Type B pancreatic cell (in vitro differentiated cells): ENCODE measurements at places on chromosomes 3 and 15. TPM values are rescaled to one million over a fixed set of nuclear protein-coding genes. Genes with fewer than 3 reads are reported as not detected.

- peaks cover 41% of the 10 kb centered on the region for H3K27me3 ChIP-seq
- H3K4me3 ChIP-seq = no peak overlapping the region
- H3K4me1 ChIP-seq = peaks cover 41% of the 10 kb centered on the region
- H3K36me3 ChIP-seq = no peaks in the 10 kb centered on the region
- no peak for DNase-seq
Measured at GRCh38 chr3:14839236-14839635, 20.5 kb downstream of the FGD5 start.

AMT gene
- 12.5 and 21.6 TPM in 2 replicates for total RNA-seq

MORC1 gene
- total RNA-seq = not detected in 2 replicates

DNA sequence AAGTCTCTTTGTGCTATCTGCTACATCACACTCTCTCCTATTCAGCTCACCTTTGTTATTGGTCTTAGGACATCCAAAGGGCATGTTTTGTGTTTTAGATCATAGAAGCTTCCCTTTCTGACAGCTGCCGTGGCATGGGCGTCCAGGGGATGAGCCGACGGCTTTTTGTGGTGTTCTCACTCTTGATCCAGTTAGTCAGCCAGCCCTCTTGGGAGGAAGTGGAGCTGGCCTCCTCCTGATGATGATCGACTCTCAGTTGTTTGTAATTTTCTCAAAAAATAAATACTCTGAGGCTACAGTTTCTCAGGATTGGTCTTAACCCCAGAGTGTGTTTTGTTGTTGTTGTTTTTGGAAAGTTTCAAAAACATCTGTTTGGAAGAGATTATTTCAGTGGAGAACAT is 34.4 kb downstream of the BOC start:
- H3K36me3 ChIP-seq = peaks cover 37% of the 10 kb centered on the region
- no peak for DNase-seq
- H3K4me3 ChIP-seq = peak overlapping the region; percentile 65
- peaks cover 3% of the 10 kb centered on the region for H3K27me3 ChIP-seq
- H3K4me1 ChIP-seq = peaks cover 83% of the 10 kb centered on the region

- H3K4me3 ChIP-seq = peak overlapping the region; percentile 18
- no peaks in the 10 kb centered on the region for H3K36me3 ChIP-seq
- no peak overlapping the region for H3K27ac ChIP-seq
Measured at GRCh38 chr15:40301467-40302179, 6.1 kb downstream of the PLCB2 start.

GRCh38 chr3:30970183-30970582 is 75.7 kb upstream of the GADL1 start:
- peaks cover 5% of the 10 kb centered on the region for H3K4me1 ChIP-seq
- H3K27me3 ChIP-seq = no peaks in the 10 kb centered on the region
- H3K4me3 ChIP-seq = no peak overlapping the region

GRCh38 chr15:74955017-74955416 is 1.6 kb downstream of the RPP25 start:
- H3K4me1 ChIP-seq = peaks cover 18% of the 10 kb centered on the region
- peak overlapping the region; percentile 79 for H3K4me3 ChIP-seq
- no peak for DNase-seq
- H3K36me3 ChIP-seq = no peaks in the 10 kb centered on the region
- peaks cover 43% of the 10 kb centered on the region for H3K27me3 ChIP-seq

TRIM59 gene
- 13.8 and 28.1 TPM in 2 replicates for total RNA-seq

DNA sequence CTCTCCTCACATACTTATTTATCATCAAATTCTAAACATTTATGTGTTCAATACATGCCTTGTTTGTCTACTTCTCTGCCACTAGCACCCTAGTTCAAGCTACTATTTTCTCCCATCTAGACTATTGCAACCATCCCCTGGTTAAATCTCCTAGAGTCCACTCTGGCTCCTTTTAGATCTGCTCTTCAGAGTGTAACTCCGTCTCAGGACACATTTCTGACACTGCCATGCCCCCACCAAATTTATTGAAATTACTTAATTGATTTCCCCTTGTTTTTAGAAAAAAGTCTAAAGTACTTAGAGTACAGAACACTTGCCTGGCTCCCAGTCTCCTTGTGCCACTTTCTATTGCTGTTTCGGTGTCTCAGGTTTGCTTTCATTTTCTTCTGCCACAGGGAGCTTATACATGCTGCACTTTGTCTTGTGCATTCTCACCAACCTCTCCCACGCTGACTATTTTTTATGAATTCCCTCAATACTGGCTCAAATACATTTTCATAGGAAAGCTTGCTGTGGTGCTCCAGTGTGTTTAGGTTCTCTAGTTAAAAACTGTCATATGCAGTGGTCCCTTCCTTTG is 792.3 kb downstream of the DIPK2A start:
- no peaks in the 10 kb centered on the region for H3K27me3 ChIP-seq
- H3K36me3 ChIP-seq = no peaks in the 10 kb centered on the region
- H3K4me3 ChIP-seq = no peak overlapping the region
- no peak for DNase-seq
- H3K4me1 ChIP-seq = peaks cover 8% of the 10 kb centered on the region

DNA sequence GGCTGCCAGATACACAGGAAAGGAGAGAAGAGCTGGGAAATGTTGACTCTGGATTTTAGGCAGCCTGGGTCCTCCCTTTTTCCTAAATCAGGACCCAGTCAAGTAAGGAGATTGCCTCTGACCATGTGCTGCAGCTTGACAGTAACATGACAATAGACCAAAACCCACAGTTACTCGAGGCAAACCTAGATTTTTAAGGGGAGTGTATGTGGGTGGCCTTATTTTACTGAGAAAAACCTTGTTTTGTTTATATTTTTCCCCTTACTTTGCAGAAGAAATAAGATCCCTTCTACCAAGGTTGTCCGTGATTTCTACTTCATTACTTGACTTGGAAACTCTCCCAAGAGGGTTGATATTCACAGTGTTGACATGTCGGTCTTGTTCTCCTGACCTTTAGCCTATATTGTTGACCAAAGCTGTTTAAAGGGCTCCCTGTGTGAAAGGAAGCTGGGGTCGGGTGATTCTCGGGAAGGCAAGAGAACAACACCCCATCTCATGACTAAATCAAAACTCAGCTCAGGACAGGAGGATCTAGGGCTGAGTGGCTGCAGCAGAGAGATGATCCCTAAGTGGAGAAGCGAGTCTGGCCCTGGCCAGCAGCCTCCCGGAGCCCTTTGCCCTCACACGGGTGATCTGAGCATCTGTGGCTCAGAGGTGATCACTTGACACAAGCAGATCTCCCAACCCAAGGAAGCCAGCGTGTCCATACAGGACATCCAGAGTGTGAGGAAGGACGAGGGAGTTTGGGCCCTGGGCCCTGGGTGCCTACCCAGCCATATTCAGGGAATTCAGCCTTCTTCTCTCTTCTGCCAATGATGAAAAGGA is 31.0 kb upstream of the SLCO2A1 start:
- H3K27ac ChIP-seq = peak overlapping the region; percentile 43
- H3K36me3 ChIP-seq = no peaks in the 10 kb centered on the region
- H3K4me3 ChIP-seq = no peak overlapping the region
- H3K27me3 ChIP-seq = peaks cover 13% of the 10 kb centered on the region

DNA sequence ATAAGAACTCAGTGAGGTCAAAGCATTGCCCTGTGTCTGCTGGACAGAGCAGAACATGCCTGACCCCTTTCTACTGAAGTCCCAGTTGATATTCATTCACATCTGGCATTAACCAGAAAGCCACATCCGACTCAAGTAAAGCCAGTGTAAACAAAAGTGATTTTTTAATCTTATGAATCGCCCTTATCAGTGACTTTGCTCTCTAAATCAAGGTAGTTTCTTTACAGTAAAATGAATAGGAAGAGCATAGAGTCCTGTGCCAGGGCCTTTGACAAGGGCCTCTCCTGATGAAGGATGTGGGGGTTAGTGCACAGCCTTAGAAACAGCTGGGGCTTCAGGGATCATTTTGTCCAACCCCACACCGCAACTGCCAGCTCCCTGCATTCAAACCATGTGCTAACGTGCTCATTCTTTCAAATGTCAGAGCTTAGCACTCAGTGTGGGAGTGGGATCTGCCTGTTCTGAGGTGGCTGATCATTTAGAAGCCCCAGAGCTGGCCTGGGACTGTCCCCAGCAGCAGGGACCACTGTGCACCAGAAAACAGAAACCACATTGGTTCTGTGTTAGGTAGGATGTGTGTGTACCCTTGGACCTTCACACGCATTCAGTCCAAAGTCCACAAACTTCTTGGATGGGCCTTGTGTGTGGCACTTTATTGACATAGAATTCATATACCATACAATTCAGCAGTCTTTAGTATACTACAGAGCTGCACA is 55.3 kb downstream of the CCR4 start:
- no peaks in the 10 kb centered on the region for H3K27me3 ChIP-seq
- peaks cover 27% of the 10 kb centered on the region for H3K36me3 ChIP-seq
- no peak overlapping the region for H3K27ac ChIP-seq
- no peaks in the 10 kb centered on the region for H3K4me1 ChIP-seq
- no peak overlapping the region for H3K4me3 ChIP-seq
- DNase-seq = no peak

DNA sequence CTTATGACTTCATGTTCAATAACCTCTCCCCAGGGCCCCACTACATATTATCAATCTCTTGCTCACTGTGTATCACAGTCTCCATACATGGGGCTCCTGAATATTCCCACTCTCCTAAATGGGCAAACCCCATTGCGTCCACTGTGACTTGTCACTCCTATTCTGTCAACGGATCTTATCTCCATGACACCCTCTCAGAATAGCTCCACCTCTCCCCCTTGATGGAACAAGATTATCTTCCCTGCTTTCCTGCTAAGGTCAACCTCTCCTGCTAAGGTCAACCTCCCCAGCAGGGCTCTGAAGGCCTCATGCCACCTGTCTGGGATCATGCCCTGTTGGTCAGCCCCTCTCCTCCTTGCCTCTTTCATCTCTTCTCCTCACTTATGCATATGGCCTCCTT is 1.8 kb downstream of the CLDN18 start:
- no peaks in the 10 kb centered on the region for H3K4me1 ChIP-seq
- DNase-seq = no peak
- H3K36me3 ChIP-seq = no peaks in the 10 kb centered on the region
- H3K4me3 ChIP-seq = no peak overlapping the region
- H3K27ac ChIP-seq = no peak overlapping the region

GPR156 gene
- total RNA-seq = 0.45 and 1.5 TPM in 2 replicates

- H3K4me3 ChIP-seq = no peak overlapping the region
- no peak for DNase-seq
- H3K36me3 ChIP-seq = no peaks in the 10 kb centered on the region
- peaks cover 3% of the 10 kb centered on the region for H3K27me3 ChIP-seq
Measured at GRCh38 chr15:76998663-76999285, 3.8 kb downstream of the PSTPIP1 start.

GRCh38 chr3:35617370-35617769 is 22.0 kb upstream of the ARPP21 start:
- DNase-seq = no peak
- H3K4me3 ChIP-seq = no peak overlapping the region
- H3K36me3 ChIP-seq = no peaks in the 10 kb centered on the region
- no peak overlapping the region for H3K27ac ChIP-seq
- H3K27me3 ChIP-seq = no peaks in the 10 kb centered on the region
- H3K4me1 ChIP-seq = no peaks in the 10 kb centered on the region

DNA sequence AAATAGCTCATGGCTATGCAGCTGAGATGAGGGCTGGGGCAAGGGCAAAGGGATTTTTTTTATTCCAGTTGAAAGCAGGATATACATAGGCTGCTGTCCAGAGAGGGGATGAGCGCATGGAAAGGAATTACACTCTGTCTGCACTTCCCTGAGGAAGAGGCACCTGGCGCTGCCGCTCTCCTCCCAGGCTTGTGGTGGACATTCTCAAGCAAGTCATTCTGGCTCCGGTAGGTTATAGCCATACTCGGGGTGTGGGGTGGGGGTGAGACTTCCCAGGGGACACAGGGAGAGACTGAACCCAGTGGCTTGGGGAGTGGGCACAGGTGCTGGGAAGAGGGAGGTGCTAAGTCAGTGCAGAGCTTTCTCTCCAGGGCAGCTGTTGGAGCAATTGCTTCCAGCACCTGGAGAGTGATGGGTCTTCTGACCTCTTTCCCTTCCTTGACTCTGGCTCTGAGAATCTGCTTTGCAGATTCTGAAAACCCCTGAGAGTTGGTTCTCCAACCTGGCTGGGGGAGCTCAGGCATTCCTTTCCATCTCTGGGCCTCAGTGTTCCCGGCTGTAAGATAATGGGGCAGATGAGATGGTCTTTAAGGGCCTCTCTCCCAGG is 24.3 kb downstream of the CYP8B1 start:
- no peaks in the 10 kb centered on the region for H3K36me3 ChIP-seq
- no peaks in the 10 kb centered on the region for H3K27me3 ChIP-seq
- DNase-seq = peak; percentile 52
- peaks cover 35% of the 10 kb centered on the region for H3K4me1 ChIP-seq
- H3K27ac ChIP-seq = peak overlapping the region; percentile 36

GRCh38 chr3:144466540-144466939 is 494.9 kb downstream of the DIPK2A start:
- DNase-seq = no peak
- no peaks in the 10 kb centered on the region for H3K27me3 ChIP-seq
- H3K4me1 ChIP-seq = peaks cover 5% of the 10 kb centered on the region
- no peak overlapping the region for H3K4me3 ChIP-seq

DUOXA2 gene
- 0.17 and 0.52 TPM in 2 replicates for total RNA-seq
